ENCODE measurements at places on chromosomes 2 and 18.
A peak's percentile ranks its signal among the peaks of the same experiment; 100 is the strongest.

- no peak for DNase-seq
Observed at GRCh38 chr2:27583390-27583915, 611 bp downstream of the ZNF512 start.

DNA sequence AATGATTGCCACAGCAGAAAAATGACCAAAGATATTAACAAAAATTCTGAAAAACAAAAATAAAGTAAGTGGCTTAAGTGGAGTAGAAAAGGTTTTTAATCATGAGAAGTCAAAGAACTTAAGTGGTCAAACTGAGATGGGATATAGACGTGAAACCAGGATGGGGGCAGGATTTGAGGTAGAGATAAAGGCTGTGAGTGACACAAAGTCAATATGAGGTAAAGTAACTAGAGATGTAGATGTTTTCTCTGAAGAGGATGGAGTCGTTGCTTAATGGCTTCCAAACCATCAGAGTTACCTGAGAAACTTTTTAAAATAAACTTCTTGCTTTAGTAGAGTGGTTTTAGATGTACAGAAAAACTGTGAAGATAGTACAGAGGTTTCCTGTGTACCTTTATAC is 21.2 kb downstream of the ANKRD12 start:
- no peak for DNase-seq

DNA sequence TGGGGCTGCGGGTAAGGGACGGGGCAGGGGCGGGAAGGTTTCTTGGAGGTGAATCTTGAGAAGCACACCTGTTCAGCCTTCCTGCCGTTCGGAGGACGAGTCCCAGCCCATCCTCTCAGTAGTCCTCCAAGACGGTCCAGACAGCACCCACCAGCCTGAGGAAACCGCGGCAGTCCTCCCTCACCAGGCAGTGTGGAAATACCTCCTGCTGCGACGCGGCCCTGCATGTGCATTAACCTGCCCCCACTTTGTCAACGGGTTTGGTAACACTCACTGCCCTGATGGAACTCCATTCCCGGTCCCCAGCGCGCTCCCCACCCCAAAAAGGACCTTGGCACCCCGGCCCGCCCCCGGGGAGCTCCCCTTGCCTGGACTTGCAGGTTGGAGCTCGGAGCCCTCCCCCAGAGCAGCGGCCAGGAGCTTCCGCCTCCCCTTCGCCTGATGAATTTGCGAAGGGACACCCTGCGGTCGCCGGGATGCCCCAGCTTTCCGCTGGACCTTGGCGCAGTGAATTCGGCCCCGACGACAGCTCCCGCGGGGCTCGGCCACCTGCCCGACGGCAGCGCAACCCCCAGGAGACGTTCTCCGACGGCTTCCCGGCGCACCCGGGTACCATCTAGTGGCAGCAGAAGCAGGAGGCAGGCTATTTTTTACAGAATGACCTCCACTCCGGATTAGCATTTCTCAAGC is 31.5 kb downstream of the ACVR1C start:
- peak; percentile 51 for DNase-seq

DNA sequence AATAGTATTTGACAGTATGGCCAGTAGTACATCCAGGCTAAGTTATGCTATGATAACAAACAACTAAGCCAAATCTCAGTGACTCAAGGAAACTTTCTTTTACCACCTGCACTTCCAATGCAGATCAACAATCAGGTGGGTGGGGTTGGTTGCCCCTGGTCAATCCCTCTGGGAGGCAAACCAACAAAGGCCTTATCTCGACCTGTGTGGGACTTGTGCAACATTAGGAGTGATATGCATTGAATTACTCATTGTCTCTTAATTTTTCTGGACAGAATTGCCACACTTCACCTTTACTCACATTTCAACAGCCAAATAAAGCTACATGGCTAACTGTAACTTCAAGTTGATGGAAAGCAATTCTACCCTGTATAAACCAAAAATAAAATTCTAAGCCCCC is 1049.3 kb upstream of the CDH2 start:
- DNase-seq: no peak

DNA sequence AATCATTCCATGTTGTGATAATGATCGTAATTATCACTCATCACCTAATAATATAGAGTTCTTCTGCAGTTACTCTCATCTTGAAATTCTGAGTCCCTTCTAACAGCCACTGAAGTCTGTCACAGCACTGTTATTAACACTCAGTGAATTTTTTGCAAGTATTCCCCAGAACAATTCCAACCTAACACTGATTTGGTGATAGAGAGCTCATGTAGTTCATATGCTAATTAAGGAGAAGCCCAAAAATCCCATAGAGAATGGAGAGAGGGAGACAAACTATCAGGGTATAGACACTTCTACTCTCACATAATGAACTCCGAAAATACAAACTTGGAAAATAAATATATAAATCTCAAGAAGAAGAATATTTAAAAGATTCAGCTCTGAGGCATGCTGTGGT is 1253.4 kb upstream of the NXPH2 start:
- DNase-seq: no peak
